ENCODE measurements at places on chromosomes 7 and 10. TPM values are rescaled to one million over a fixed set of nuclear protein-coding genes. Genes with fewer than 3 reads are reported as not detected.

IRF5 gene
- 0.75 TPM for total RNA-seq

NPC1L1 gene
- not detected for total RNA-seq

NUTM2D gene
- total RNA-seq, result 0.90 TPM

SLC26A5 gene
- not detected for total RNA-seq
